Stimulated activated CD4-positive, alpha-beta T cell treated with anti-CD3 and anti-CD28 coated beads, Interleukin-15, amount 100 ng/mL, for 24 hours (primary cell): ENCODE measurements at places on chromosomes 2 and 18.

DNA sequence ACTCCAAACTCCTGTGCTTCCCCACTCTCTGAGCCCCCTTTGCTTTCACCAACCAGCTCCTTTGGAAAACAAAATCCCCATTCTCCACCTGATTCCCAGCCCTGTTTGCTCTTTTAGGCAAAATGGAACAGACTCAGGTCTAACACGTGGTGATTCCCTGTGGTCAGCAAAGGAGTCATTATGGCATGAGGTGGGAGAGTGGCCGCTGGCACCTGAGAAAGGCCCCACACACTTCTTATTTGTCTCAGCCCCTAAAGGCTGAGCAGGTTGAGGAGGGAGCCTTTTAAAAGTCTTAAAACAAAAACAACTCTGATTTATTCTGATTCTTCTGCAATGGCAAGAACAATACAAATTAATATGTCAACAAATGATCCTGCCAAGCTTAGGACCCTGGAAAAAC lies 401.2 kb downstream of the TNS1 start:
- DNase-seq = no peak

GRCh38 chr2:62038975-62039771 lies 133.7 kb downstream of the COMMD1 start:
- DNase-seq = peak; percentile 40

GRCh38 chr2:240454106-240454901 lies 18.8 kb downstream of the GPC1 start:
- no peak for DNase-seq

DNA sequence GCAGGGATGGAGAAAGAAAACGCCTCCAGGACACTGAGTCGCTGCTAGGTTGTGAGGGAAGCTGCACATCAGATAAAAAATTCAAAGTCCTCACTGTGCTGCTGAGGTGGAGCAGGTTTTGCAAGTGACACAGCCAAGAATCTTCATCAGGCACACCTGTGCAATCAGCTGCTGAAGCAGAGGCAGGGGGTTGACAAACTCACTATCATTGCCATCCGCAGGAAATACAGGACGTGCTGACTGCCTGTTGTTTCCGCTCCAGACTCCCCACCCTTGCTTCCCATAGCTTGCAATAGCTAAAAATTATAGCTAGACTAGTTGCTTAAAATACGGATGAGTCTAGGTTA lies 147.8 kb upstream of the FHL2 start:
- DNase-seq = no peak

DNA sequence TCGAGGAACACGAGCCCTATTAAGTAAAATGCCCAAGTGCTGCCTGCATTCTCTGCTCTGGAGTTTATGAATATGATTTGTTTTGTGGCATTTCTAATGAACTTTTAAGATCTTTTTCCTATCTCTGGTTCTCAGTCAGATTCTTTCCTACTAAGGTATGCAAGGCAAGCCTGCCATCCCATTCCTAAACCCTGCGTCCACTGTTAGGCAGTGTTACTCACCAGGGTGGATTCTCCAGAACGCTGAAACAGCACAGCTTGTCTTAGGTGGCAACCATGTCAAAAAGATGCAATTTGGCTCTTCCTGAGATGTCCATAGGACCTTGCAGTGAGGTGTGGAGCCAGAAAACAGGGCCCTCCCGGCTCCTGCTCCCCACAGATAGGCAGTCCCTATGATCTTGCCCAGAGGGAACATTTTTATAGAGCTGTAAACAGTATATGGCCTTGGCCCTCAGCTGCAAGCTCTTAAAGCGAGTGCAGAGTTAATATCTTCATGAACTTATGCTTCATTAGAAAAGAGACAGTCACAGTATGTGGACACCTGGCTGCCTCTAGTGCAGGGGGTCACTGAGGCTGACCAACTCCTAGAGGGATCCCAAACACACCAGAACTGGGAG lies 84.4 kb downstream of the TPGS2 start:
- DNase-seq = no peak

DNA sequence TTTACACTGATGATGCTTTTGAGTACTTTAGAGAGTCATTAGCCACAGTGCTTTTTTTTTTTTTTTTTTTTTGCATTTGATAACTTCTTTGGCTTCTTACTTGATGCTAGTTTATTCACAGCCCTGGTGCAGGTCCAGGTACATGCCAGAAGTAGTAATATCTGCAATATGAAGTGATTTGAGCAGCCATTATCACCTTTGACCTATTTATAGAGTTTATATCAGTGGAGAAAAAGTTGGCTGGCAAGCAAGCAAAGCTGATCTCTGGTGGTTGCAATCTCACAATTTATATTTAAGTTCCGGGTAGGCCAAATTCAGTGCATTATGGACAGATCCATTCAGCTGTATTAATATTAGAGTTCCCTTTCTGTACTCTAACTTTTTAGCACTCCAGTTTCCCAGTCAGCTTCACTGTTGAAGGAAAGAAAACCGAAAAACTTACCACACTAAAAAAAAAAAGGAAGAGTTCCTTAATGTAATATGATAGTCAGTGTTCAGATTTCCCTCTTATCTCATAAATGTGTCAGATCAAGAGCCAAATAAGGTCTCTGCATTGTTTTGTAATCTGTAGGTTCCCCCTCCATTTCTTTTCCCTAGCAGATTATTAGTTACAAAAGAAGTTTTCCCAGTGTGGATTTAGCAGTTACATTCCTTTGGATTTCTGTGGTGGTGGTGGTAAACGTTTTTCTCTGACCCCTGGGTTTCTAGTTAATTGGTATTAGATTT lies 78.6 kb downstream of the HAUS1 start:
- no peak for DNase-seq

GRCh38 chr2:241272303-241273209 lies 42.9 kb downstream of the HDLBP start:
- DNase-seq = peak; percentile 67

GRCh38 chr2:99821039-99821438 lies 321.4 kb downstream of the AFF3 start:
- no peak for DNase-seq

- no peak for DNase-seq
Measured at GRCh38 chr2:213036836-213037235, 114.6 kb downstream of the IKZF2 start.

- peak; percentile 18 for DNase-seq
Measured at GRCh38 chr2:7672685-7673071, 755.5 kb downstream of the RNF144A start.

DNA sequence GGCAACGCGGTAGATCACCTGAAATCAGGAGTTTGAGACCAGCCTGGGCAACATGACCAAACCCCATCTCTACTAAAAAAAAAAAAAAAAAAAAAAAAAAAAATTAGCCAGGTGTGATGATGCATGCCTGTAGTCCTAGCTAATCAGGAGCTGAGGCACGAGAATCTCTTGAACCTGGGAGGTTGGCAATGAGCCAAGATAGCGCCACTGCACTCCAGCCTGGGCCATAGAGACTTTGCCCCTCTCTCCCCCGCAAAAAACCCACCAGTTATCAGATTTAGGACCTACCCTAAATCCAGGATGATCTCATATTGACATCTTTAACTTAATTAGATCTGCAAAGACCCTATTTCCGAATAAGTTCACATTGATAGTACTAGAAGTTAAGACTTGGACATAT lies 29.2 kb upstream of the LDAH start:
- no peak for DNase-seq

- no peak for DNase-seq
Measured at GRCh38 chr2:105675841-105676240, 68.9 kb upstream of the NCK2 start.

DNA sequence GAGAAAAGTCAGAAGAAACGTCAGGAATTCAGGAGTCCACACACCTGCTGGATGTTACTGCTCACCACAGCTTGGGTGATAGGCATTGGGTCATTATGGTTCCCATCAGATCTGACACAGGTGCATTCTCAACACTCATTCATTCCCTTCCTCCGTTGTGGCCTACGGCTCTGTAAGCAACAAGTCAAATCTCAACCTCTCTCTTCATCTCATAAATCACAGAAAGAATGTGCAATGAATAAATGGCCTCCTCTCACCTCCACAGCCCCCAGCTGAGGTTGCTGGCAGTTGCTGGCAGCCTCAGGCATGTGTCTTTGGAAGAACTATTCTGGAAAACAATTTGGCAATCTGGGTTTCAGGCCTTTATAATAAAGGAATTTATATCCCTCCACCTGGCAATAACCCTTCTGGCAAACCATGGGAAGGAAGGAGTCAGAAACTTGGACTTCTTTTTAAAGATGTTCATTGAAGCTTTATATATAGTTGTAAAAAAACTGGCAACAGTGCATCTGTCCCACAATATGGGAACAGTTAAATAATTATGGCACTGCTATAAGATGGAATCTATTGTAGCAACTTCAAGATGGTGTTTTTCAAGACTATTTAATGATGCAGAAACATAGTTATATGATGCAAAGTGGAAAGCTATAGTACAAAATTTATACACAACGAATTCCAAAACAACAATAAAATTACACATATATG lies 175.4 kb downstream of the ANAPC1 start:
- no peak for DNase-seq
